Activated T-cell treated with anti-CD3 and anti-CD28 coated beads for 48 hours (primary cell): ENCODE measurements at places on chromosomes 16 and 17.

GRCh38 chr17:80421381-80422090, 6.6 kb downstream of the ENDOV start:
- no peak for DNase-seq

DNA sequence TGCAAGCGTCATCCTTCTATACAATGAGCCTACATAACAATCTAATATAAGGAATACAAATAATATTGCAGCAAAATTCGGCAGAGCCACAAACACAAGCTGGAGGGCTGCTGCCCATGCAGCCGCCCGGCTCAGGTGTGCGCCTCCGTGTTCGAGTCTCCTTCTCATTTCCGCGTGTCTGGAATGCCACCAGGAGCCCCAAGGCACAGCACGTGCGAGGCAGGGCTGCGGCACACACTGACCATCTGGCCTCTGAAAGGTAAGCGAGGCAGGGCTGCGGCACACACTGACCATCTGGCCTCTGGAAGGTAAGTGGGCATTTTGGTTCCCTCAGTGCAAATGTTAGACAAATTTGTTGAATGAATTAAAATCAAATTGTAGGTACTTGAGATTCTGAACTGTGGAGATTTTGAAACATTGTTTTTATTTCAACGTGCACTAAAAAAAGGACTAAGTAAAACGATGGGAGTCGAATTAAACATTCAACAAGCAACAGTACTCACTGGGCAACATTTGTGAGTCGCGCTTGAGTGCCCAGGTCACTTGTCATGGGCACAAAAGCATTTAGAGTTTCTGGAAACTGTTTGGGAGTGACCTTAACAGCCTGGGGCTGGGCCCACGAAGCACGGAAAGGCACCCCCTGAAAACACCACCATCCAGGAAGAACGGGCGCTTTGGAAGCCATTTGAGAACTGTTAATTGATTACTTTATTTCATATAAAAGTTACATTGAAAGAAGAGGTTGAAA, 37.4 kb downstream of the ZDHHC7 start:
- no peak for DNase-seq

DNA sequence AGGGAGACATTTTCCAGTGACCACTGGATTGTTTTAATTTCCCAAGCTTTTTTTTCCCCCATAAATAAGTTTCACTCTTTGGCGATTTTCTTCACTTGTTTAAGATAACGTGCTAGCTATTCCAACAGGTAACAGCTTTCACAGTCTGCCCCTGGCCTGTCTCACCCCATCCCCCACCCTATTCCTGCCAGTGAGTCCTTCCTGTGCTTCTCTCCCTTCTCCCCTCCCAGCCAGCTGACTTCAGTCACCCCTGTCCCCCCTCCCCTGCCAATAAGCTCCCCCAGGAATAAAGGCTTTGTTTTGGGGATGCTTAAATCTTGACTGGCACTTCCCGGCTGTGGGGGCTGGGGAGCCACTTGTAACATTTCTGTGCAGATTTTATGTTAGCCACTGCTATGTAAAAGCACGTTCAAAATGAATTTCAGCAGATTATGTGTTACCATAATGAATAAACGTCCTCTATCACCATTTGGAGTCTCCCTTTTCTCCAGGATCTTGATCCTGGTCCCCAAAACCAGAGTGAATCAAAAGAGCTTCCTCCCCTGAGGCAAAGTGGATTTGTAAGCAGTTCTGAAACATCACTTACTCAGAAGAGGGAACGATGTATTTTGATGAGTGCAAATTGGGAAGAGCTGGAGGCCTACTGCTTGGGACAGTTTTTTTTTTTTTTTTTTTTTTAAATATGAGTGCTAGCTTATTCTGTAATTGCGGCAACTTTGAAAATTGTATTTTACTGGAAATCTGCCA, 58.2 kb downstream of the IGF2BP1 start:
- no peak for DNase-seq

DNA sequence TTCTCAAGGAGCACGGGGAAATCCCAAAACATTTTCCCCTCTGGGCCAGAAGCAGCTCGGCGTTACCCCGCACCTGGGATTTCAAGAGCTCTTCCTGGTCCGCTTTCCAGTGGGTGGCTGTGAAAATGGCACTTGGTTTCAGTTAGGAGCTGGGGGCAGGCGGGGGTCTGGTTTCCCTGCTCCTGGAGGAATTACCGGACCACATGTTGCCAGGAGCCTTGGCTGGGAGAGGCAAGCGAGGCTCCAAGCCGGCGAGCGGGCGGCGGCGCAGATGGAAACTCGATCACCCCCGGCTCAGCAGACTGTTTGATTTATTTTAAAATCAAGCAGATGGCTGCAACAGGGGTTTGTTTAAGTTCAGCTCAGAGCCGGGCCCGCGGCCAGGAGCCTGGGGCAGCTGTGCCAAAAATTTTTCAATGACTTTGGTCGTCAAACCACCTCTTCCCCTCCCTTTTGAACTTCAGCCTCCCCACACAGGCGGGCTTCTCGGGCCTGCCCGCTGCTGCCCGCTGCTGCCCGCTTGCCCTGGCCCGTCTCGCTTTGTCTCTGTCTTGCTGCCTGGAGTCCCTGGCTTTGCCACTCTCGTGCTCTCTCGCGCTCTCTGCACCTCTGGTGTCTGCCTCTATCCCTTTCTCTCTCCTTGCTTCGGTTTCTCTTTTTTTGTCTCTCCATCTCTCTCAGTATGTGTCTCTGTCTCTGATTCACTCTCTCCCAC, 108.0 kb upstream of the CIBAR2 start:
- DNase-seq: no peak
